ENCODE measurements at places on chromosomes 12 and 14.

GRCh38 chr12:102118874-102119273 is 1.0 kb downstream of the NUP37 start:
- no peak for DNase-seq

DNA sequence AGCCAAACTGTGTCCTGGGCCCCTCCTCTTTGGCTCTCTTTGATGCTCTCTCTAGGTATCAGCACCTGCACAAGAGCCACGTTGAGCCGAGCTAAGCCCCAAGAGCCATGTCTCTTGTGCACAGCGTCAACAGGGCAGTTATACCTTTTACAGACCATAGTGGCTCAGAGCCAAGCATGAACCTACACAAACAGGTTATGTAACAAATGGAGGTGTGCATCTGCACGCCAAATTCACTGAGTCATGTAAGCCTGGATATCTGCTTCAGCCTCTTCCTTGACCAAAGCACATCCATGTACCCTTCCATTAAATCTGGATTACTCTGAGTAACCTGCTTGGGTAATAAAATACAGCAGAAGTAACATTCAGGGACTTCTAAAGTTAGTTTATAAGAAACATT is 509.7 kb downstream of the NAV3 start:
- DNase-seq: no peak

GRCh38 chr12:33437598-33437997 is 2.0 kb downstream of the SYT10 start:
- DNase-seq: no peak

GRCh38 chr12:119115296-119115905 is 63.3 kb upstream of the HSPB8 start:
- DNase-seq: peak; percentile 63

GRCh38 chr12:132204793-132205270 is 60.6 kb downstream of the NOC4L start:
- DNase-seq: no peak

DNA sequence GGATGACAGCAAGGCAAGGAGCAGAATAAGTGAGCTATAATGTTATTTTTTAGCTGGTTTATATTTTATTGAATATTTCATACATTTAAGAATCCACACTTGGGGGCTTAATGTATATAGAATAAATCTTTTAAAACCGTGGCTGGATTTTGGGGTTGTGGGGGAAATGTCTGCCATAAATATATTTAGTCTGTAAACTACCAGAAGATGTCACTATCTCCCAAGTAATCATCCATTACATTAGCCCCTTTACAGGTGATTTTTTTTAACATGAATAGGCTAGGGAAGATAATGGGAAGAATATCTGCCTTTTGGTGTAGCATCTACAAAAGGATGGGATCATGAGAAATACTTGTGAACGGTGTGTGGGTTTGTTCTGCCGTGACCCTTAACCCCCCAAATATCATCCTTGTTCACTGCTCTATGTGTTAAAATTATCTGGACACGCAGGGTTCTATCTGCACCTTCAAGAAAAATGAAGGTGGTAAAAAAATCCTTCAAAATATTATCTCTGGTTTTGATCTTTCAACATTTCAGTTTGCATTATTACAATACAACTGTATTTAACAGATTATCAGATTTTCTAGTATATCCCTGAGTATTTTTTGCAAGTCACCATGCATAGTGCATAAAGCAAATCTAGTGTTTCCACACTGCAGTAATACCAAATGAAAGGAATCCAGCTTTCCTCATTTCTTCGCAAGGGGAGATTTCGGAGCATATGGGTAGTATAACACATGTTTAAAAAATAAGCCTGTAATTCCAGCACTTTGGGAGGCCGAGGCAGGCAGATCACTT is 8.0 kb upstream of the SLC17A8 start:
- DNase-seq: peak; percentile 4

GRCh38 chr14:72763892-72764291 is 130.0 kb downstream of the DPF3 start:
- no peak for DNase-seq

GRCh38 chr14:96279564-96279963 is 23.6 kb downstream of the BDKRB1 start:
- no peak for DNase-seq
